NCI-H2227 treated with DMSO at 0.1 percent for 48 hours (cell line): ENCODE measurements at places on chromosomes 16 and 17.

- no peak for DNase-seq
These were observed 299.3 kb downstream of the SOX9 start for GRCh38 chr17:72419866-72420774.

DNA sequence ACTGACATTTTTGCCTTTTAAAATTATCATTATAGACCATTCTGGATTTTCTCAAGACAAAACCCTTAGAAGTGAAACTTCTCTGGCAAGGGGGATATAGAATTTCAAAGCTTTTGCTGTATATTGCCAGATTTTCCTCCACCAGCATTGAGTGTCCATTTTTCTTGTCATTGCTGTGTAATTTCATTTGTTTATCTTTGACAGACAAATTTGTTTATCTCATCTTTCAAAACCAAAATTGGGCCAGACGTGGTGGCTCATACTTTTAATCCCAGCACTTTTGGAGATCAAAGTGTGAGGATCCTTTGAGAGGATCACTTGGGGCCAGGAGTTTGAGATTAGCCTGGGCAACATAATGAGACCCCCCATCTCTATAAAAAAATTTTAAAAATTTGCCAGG lies 16.0 kb upstream of the ARL2BP start:
- no peak for DNase-seq

DNA sequence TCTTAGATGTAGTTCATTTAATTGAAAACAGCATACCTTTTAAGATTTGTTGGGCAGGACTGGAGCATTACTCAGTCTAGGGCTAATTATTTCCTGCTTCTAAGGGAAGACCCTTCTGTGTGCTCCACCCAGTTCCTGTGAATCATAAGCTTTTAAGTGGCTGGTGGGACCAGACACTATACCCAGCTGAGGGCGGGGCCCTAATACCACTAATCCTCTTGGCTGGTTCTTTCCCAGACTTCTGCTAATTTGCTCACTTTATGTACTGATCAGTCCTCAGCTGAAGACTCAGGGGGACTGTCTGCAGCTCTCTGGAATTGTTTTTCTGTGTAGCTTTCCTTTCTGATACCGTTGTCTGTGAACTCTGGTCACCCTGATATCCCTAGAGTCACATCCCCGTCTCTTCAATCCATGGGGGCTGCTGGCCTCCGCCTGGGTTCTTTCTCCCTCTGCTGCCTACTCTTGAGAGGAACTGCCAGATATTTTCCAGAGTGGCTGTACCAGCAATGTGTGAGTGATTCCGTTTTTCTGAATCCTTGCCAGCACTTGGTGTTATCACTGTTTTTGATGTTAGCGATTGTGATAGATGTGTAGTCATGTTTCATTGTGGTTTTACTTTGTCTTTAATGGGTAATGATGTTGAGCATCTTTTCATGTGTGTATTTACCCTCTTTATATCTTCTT lies 35.1 kb downstream of the MFSD11 start:
- peak; percentile 19 for DNase-seq

- no peak for DNase-seq
These were observed 895 bp downstream of the UTS2R start for GRCh38 chr17:82372249-82373071.

DNA sequence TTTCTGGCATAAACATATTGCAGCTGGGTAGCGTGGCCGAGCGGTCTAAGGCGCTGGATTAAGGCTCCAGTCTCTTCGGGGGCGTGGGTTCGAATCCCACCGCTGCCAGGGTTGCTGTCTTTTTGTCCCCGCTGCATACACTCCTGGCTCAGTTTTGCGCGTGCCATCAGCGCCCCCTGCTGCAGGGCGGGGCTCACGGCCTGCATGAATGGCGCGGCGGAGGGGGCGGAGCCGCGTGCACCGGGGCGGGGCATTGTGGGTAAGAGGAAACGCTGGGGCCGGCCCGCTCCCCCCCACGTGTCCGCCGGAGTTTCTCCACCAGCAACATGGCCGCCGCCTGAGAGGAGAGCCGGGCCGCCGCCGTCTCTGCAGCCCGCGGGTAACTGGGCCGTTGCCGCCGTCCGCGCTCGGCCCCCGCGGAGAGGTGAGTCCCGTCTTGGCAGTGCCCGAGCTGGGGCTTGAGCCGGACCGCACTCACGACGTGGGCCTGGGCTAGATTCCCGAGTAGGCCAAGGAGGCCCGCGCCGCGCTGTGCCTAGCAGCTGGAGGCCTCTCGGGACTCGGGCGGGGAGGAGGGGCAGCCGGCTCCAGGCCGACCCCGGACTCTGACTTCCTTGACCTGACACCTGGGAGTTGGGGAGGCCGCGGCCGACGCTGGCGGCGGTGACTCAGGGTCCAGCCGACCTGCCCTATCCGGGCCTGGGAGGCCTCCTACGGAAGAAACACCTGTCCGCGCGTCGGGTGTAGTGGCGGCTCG lies at the start of gene POLR3E:
TSS of gene POLR3E (plus strand) at position 296 of the 757 bp plus-strand sequence. CDS start 5,560 bp downstream, outside the sequence.
- peak; percentile 97 for DNase-seq

GRCh38 chr17:73205459-73205961 lies 12.7 kb downstream of the COG1 start:
- DNase-seq, result peak; percentile 20

- DNase-seq, result no peak
These were observed 3.9 kb downstream of the GLIS2 start for GRCh38 chr16:4319454-4320421.

GRCh38 chr16:80167657-80168390 lies 373.0 kb upstream of the DYNLRB2 start:
- DNase-seq, result no peak

- DNase-seq, result peak; percentile 66
These were observed 61.6 kb downstream of the RGS9 start for GRCh38 chr17:65198653-65199382.

- DNase-seq, result no peak
These were observed 10.5 kb downstream of the PPM1D start for GRCh38 chr17:60610473-60610872.

DNA sequence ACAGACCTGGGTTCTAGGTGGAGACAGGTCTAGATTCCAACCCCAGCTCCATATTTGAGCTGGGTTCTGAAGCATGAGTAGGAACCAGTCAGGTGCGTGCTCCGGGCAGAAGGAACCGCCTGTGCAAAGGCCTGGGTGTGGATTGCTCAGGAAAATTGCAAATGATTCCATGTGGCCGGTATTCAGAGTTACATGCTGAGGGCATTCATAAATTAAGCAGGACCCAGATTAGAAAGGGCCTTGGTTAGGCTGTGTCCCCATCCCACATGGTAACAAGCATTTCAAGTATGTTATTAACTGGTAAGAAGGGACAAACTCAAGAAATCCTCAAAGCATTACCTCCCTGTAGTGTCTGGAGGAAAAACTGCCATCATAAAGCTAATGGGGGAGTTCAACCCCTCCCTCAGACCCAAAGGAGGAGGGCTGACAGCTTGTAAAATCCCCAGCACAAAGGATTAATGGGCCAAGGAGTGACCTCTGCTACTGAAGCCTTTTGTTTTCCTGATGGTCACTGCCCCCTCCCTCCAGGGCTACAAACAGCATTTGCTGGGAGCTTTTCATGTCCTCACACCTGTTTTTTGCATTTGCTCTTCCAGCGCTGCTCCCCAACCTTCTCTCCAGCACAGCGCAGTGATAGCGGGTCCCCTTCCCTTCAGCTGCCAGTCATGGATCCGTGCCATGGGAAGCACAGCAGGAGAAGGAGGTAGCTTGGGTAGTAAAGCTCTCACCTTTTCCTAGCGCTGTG lies 218.0 kb downstream of the C16orf95 start:
- DNase-seq, result no peak

DNA sequence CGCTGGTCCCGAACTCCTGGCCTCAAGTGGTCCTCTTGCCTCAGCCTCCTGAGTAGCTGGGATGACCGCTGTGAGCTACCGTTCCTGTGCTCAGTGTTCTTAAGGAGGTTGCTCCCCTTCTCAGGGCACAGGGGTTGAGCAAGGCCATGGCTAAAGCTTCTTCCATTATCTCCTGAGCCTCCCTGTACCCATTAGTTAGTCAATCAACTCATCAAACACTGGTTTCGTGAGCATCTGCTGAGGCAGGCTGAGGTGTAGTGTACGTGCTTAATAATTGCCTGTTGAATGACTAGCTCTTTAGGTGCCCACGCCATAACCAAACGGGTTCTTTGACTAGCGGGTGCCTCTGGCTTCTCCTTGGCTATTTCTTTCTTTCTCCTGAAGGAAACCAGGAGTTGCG lies 11.7 kb downstream of the SGCA start:
- no peak for DNase-seq

DNA sequence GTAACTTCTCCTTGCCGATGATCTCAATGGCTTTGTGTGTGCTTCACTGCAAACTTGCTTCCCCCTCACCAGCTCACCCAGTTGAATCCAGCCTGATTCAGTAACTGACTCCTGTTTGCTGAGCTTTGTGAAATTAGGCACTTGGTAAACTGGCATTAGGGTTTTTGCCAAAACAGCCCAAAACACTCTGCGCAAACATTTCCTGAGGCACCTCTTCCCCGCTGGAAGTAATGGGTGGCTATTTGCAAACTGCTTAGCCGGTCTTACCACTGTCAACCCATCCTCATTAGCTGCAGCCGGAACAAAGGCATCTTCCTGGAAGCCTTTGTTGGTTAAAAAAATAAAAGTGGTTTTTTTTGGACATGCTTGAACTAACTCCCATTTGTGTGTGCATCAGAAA lies 353.2 kb downstream of the MAF start:
- DNase-seq, result no peak

- no peak for DNase-seq
These were observed 22.7 kb upstream of the SPNS2 start for GRCh38 chr17:4476017-4476416.

DNA sequence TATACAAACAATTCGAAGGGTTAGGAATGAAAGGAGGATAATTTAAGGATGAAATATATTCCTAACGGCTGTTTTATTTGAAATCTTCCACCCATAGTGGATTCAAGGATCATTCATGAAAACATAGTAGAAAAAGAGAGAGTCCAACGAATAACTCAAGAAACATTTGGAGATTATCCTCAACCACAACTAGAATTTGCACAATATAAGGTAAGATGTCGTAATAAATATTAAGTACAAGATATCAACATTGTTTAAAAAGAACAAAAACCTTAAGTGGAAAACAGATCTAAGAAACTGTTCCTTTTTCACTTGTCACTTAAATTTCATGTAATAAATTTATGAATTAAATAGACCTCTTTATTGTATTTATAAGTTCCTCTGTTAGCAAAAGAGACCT lies 9.2 kb upstream of the ATMIN start:
- no peak for DNase-seq

DNA sequence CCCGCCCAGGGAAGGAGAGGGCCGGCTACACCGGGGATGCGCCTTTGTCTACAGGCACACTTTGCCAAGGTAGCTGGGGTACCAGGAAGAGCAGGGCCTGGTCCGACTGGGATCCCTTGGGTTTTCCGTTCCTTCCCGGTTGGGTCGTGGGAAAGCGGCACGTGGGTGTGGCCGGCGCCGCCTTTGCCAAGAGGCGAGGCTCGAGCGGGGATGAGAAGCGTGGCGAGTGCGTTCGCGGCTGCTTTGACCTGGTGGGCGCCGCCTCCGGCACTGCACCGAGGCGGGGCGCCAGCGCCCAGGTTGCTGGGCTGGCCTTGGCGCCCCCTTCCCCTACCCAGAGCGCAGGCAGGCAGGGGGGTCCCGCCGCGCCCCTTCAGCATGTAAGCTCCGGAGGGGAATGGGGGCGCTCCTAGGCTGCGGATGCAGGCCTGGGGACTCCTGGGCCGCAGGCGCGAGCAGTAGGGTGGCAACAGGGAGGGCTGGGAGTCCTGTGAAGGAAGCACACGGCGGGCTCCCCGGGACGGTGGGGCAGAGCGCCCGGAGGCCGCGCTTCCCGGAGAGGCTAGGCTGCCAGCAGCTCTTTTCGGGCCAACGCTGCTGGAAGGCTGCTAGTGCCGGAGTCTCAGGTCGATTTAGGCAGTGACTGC lies 2.0 kb downstream of the HAS3 start:
- no peak for DNase-seq

DNA sequence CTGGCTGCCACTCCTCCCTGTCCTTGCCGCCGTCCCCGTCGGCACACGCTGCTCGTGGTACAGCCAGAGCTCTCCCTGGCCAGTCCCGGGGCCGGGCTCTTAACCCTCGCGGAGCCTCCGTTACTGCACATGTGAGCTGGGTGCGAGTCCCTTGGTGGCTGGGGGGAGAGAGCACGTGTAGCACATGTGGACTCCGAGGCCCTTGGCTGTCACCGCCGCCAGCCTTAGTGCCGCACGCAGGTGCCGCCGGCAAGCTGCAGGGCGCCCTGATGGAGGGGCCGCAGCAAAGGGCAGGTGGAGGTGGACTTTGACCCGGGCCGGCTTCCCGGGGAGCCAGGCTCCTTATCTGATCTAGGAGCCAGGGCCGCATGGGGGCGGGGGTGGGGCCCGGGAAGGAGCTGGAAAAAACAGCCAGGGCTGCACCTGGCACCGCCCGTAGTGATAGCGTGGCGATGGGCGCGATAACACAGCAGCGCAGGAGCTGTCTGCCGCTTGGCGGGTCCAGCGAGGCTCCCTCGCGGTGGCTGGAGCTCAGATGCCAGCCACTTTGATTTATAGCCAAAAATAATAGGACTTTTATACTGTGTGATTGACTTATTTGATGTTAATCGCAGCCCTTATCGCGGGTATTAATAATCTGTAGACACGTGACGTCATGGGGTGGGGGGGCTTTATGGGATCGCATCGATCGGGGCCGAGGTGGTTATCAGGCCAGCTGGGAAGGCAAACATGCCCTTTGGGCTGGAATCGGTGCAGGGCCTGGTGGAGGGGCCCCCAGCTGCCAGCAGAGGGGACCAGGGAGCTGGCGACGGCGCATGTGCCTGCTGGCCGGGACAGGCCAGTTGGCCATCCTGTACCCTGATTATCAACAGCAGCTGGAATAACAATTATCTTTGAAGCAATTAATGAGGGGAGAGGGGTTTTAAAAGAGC lies 35.1 kb downstream of the ZFPM1 start:
- no peak for DNase-seq

GRCh38 chr17:58412961-58413586 lies 4.3 kb downstream of the RNF43 start:
- DNase-seq, result no peak

GRCh38 chr17:47678196-47678595 lies 15.8 kb upstream of the TBKBP1 start:
- no peak for DNase-seq

- DNase-seq, result no peak
These were observed 273.0 kb downstream of the GRIN2A start for GRCh38 chr16:9909072-9909825.

DNA sequence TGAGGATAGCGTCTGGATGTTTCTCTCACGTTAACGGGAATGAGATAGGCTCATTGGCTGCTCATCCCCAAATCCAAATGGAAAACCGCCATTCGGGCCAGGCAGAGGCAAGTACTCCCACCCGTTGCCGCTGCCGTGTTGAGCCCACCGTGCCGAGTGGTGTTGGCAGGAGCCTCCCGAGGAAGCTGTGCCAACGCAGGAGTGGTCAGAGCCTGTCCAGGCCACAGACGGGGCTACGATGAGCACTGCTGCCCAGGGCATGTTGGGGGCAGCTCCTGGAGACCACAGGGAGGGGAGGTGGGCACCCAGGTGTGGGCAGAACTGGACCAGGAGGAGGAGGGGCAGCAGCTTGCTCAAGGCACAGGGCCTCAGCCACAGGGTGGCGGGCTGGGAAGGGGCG lies 72.0 kb downstream of the KLHDC4 start:
- no peak for DNase-seq

DNA sequence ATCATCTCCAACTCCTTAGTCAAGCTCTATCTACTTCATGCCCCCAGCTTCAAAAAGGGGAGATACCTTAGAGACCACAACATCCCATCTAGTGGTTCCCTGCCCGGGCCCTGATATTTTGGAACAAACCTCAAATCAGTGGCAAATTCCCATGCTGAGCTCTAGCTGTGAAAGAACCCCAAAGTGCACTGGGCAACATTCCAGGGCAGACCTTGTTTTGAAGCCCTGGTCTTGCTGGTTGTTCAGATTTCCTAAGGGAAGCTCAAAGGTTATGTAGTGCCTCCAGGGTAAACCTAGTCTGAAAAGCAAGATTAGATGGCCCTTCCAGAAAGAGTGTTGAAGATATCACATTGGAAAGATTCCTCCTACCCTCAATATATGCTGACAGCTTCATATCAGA lies 16.3 kb downstream of the FAM117A start:
- no peak for DNase-seq
